ENCODE measurements at places on chromosomes 5 and 9.

- DNase-seq, result no peak
Observed at GRCh38 chr5:111255169-111255568, 31.0 kb downstream of the CAMK4 start.

GRCh38 chr5:137633896-137634295 is 102.0 kb downstream of the KLHL3 start:
- no peak for DNase-seq

- DNase-seq, result no peak
Observed at GRCh38 chr5:90849939-90850338, 291.3 kb downstream of the ADGRV1 start.

- DNase-seq, result no peak
Observed at GRCh38 chr5:69531406-69531801, 28.6 kb upstream of the GTF2H2C start.

DNA sequence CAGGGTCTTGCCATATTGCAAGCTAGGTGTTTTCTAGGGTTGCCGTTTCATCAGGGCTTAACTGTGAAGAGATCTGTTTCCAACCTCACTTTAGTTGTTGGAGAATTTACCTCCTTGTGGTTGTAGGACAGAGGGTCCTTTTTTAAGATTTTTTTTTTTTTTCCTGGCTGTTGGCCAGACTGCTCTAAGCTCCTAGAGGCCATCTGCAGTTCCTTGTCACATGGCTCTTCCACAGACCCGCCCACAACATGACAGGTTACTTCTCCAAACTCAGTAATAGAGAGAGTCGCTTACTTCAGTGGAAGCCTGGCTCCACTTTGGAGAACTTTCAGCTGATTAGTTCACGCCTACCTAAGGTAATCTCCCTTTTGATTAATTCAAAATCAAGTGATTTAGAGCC is 543.7 kb downstream of the DMRTA1 start:
- no peak for DNase-seq

- no peak for DNase-seq
Observed at GRCh38 chr5:166117072-166118066, 2174.1 kb upstream of the WWC1 start.

- DNase-seq, result no peak
Observed at GRCh38 chr5:178247481-178248456, 15.2 kb upstream of the PHYKPL start.

DNA sequence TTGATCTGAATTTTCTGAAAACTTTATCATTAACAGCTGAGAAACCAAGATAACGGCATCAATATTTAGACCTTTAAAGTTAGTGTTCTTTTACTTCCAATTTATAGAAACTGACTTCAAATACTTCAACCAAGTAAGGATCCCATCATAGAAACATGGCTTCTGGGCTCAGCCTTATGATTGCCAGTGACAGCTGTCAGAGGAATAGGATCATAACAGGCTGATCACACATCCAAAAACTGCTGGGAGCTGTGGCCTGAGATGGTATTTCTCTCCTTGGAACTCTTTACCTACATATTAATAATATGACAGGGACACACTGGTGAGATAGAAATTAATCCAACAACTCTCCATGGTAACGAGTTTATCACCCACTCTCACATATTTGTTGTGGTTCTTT is 448.3 kb upstream of the NMUR2 start:
- DNase-seq, result no peak
